ENCODE measurements at places on chromosomes 11 and 22.
A peak's percentile ranks its signal among the peaks of the same experiment; 100 is the strongest.

DNA sequence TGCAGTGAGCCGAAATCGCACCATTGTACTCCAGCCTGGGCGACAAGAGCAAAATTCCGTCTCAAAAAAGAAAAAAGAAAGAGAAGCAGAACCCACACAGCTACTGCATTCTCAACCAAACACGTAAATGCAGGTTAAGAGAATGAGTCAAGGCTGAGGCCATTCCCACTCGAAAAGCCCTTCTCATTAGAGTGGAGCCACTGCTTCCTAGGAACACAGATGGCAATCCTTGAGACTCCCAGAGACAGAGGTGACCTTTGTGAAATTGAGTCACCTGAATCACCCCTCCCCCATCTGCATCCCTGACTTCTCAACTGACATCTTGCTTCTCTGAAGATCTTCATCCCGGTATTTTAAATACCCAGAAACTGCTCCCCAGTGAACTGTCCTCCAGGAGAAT, 8.2 kb downstream of the PACSIN2 start:
- DNase-seq: no peak

DNA sequence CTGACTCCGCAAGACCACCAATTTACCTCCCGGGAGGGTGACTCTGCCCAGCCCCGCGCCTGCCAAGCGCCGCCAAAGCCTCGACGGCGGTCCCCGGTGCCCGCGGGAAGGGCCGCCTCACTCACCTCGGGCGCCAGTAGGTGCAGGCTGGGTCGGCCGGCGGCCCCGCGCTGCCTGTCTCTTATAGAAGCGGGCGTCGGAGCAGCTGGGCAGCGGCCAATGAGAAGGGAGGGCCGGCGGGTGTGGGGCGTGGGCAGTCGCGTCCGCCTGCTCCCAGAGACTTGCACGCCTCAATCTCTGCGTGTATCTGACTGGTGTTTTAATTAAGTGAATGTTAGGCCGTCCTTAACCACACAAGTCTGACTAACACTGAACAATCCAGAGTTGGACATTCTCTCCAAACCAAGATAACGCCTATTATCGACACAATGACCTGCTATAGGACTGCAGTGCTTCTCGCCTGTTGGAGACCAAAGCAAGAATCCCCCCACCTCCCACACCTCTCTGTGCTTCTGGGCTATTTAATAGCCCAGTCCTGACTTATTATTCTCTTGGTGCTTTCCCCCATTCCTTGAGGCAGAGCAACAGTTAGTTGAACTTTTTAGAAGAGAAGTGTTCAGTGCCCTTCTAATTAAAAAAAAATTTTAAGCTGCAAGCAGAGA, at the start of gene TPH1:
TPH1 (minus strand) TSS at position 154 of the 662 bp plus-strand sequence. CDS start 5,507 bp downstream, outside the sequence.
- peak; percentile 62 for DNase-seq

GRCh38 chr11:289398-289711, 429 bp downstream of the PGGHG start:
- peak; percentile 52 for DNase-seq

GRCh38 chr22:20324139-20324516, 4.3 kb upstream of the DGCR6L start:
- no peak for DNase-seq

GRCh38 chr11:69765498-69765995, 9.6 kb downstream of the FGF4 start:
- no peak for DNase-seq

DNA sequence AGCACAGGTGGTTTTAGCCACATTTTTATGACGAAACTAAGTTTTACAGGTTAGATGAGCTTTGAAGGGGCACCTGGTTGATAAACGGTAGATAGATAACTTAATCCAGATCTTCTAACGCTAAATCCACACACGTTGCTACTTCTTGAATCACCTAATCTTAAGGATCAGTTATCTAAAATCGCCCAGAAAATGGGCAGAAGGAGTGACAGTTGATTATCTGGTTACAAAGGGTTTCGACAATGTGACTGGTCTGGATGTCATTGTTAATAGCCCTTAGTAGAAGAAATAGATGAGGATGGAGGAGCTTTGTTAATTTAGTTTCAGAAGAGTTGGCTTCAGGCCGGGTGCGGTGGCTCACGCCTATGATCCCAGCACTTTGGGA, 43.7 kb downstream of the SCGB1A1 start:
- no peak for DNase-seq

- DNase-seq: no peak
Observed at GRCh38 chr22:38348751-38349496, 31.7 kb upstream of the CSNK1E start.

DNA sequence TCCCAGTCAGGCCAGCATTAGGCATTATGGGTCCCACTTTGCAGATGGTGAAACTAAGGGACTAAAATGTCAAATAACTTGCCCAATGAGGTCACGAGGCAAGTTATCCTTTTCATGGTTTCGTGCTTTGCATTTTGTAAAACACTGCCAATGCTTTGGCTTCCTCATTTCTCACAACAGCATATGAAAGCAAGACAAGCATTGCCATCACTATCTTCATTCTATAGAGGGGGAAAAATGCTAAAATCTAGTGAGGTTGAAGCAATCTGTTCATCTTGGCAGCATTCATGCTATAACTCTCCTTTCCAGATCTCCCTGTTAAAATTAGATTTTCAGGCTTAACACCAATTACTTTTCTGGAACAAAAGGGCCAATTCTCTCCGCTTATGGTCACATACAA, 14.8 kb downstream of the FAM181B start:
- no peak for DNase-seq

GRCh38 chr11:11229647-11230046, 123.4 kb downstream of the CSNK2A3 start:
- DNase-seq: no peak

DNA sequence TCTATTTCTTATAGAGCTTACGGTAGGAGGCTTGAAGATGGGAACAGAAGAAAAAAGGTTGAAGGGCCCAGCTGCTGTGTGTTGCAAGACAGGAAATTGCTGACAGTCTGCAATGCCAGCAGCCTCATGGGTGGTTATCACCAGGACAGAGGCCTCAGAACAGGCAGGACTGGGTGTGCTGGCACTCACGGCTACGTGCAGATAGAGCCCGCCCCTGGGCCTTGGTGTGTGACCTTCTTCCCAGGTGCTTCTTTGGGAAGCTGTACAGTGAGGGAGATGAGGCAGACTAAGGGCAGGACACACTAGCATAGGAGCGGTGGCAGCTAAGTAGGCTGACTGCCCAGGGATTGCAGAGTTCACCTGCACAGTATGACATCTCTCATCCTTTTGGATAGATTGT, 12.6 kb downstream of the PRAME start:
- DNase-seq: no peak

- no peak for DNase-seq
Observed at GRCh38 chr11:108468478-108468864, 1.1 kb upstream of the C11orf65 start.

DNA sequence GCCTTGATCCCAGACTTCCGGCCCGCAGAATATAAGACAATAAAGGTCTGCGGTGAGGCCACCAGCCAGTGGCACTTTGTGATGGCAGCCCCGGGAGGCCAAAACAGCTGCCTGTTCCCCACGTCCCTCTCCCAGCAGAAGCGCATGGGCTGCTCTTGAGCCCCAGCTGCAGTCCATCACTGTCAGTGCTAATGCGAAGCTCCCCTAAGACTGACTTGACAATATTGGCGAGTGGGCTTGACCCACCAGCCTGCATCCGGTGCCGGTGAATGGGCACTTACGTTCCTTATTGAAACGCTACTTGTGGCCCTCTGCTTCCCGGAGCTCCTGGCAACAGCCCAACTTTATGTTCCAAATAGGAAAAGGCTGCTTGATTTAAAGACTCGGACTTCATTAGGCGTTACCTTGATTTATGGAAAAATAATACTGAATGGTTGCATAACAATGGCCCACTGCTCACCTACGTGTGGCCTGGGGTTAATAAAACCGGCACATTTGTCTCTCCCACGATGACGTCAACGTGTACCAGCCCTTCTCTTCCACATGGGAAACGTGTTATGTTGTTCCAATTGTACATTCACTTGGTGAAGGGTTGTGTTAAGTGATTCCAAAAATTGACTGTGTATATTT, 93.4 kb upstream of the SEPTIN5 start:
- DNase-seq: no peak

DNA sequence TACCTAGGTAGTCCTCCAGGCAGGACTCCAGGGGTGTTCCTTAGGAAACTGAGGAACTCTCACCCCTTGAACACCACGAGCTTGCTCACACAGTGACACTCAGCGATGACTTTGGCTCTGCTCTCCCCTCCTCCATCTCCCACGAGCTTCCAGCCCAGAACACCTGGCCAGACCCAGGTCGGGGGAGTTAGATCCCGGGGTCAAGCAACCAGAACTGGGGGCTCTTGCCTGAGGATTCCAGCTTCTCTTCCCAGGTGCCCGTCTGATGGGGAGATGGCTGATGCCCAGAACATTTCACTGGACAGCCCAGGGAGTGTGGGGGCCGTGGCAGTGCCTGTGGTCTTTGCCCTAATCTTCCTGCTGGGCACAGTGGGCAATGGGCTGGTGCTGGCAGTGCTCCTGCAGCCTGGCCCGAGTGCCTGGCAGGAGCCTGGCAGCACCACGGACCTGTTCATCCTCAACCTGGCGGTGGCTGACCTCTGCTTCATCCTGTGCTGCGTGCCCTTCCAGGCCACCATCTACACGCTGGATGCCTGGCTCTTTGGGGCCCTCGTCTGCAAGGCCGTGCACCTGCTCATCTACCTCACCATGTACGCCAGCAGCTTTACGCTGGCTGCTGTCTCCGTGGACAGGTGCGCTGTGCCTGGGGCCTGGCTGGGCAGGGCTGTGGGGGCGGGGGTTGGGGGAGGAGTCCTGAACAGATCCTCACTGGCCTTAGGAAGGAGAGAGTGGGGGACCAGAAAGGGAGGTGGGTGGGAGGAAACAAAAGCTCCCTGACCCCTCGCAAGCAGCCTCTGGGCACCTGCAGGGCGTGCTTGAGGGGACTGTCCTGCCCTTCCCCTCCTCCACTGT, at the start of gene GALR3:
GALR3 (plus strand) TSS at position 249 of the 852 bp plus-strand sequence; CDS start at position 274, 25 bp downstream.
- no peak for DNase-seq

- DNase-seq: no peak
Observed at GRCh38 chr11:114179234-114179941, 116.8 kb upstream of the NNMT start.

GRCh38 chr22:45942344-45942743, 34.6 kb downstream of the WNT7B start:
- no peak for DNase-seq

- DNase-seq: no peak
Observed at GRCh38 chr22:30176431-30176830, 70.1 kb downstream of the LIF start.

DNA sequence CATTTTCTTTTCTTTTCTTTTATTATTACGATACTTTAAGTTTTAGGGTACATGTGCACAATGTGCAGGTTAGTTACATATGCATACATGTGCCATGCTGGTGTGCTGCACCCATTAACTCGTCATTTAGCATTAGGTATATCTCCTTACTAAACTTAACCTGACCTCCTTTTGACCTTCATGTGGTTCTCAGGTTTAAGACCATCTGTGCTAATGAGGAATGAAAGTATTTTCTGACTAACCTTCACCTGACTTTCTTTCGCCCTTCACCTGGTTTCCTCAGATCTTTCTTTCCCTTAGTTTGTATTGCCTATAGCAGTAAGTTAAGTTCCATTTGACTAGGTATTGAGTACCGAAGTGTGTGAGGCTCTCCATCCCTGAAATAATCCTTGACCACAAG, 6.5 kb downstream of the EXPH5 start:
- DNase-seq: no peak

GRCh38 chr11:121814962-121815361, 301.1 kb downstream of the BLID start:
- DNase-seq: peak; percentile 10

DNA sequence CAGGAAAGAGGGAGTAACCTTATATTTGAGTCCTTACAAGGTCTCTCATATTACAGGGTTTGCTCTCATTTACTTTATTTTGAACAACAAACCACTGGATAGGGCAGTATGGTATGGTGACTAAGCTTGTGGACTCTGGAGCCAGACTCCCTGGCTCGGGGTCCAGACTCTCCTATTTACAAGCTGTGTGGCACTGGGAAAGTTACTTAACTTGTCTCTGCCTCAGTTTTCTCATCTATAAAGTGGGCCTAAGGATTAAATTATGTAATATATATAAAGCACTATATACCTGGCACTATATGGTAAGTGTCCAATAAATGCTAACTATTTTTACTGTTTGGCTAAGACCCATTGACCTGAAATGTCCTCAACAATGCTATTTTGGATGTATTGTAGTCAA, 1.7 kb upstream of the DCHS1 start:
- no peak for DNase-seq

GRCh38 chr11:123063826-123064657, 2.1 kb upstream of the HSPA8 start:
- no peak for DNase-seq

GRCh38 chr11:102423936-102424335, 28.6 kb downstream of the TMEM123 start:
- DNase-seq: no peak

DNA sequence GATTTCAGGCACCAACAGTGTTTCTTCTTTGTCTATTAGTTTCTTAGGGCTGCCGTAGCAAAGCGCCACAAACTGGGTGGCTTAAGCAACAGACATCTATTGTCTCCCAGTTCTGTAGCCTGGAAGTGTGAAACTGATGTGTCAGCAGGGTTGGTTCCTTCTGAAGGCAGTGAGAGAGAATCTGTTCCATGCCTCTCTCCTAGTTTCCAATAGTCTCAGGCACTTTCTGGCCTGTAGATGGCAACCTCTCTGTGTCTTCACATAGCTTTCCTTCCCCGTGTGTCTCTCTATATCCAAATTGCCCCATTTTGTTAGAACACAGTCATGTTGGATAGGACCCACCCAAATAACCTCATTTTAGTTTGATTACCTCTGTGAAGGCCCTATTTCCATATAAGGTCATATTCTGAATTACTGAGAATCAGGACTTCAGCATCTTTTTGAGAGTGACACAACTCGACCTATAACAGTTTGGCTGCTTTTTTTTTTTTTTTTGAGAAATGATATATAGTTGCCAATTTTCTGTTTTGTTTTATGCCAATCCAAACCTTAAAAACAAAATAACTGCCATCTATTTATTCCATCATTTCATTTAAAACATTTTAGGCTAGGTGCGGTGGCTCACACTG, 108.2 kb downstream of the SLC36A4 start:
- DNase-seq: peak; percentile 29

DNA sequence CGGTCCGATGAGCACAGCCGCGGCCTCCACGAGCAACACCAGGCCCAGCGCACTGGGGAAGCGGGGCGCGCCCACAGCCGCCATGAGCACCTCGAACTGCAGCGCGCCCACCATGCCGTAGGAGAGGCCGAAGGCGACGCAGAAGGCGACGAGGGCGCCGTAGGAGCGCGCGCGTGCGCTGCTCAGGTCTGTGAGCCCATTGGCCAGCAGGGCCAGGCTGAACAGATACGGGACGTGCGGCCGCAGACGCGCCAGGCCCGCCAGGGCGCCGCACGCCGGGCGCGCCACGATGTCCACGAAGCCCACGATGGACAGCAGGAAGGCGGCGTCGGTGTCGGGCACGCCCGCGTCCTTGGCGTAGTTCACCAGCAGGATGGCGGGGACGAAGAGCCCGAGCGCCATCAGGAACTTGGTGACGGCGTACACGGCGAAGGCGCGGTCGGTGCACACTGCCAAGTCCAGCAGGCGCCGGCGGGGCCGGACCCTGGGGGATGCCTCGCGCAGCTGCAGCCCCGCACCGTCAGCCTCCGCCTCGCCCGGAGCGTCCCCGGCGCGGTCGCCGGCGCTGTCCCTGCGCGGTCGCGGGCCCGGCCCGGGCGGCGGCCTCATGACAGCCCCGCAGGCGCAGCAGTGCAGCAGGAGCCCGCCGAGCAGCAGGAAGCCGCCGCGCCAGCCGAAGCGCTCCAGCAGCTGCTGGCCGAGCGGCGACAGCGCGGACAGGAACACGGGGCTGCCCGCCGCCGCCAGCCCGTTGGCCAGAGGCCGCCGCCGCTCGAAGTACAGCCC, 2.9 kb downstream of the SLC16A8 start:
- no peak for DNase-seq

Data from AG08396 (cell line).